Thymus (tissue), 14 donors: ENCODE measurements at places on chromosomes 3 and 15.

GRCh38 chr15:99328106-99329072 lies 77.1 kb downstream of the LRRC28 start:
- no peak for DNase-seq

- DNase-seq = no peak
Observed at GRCh38 chr3:11530153-11530721, 113.5 kb downstream of the VGLL4 start.

GRCh38 chr3:77134769-77135168 lies 94.9 kb downstream of the ROBO2 start:
- DNase-seq = no peak

DNA sequence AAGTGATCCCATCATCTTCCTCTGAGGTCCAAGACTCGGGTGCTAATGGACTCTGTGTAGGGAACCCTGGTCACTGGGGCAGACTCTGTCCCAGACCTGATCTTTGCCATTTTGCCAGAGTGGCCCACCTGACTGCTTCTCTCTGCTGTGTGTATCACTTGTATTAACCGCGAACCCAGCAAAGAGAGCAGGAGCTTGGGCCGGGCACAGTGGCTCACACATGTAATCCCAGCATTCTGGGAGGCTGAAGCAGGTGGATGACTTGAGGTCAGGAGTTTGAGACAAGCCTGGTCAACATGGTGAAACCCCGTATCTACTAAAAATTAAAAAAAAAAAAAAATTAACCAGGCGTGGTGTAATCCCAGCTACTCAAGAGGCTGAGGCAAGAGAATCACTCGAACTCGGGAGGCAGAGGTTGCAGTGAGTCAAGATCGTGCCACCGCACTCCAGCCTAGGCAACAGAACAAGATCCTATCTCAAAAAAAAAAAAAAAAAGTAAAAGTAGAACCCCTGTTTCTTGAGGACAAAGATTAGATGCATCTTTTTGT lies 32.9 kb upstream of the CYP11A1 start:
- DNase-seq = no peak

DNA sequence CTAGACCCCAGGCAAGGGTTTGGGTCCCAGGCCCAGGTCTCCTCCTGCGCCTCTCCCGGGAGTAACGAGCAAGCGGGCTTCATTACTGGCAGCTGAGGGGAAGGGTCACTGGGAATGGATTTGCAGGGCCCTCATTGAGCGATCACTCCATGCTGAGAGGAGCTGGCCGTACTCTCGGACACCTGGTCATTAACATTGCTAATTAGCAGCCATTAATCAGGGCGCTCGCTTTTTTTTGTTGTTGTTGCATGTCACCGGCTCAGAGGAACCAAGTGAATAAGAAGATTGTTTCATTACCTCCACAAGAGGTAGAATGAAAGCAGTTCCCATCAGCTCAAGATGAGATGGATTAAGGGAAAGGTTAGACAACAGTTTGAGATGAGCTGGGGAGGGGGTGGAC lies 293.0 kb upstream of the ATP11B start:
- no peak for DNase-seq

DNA sequence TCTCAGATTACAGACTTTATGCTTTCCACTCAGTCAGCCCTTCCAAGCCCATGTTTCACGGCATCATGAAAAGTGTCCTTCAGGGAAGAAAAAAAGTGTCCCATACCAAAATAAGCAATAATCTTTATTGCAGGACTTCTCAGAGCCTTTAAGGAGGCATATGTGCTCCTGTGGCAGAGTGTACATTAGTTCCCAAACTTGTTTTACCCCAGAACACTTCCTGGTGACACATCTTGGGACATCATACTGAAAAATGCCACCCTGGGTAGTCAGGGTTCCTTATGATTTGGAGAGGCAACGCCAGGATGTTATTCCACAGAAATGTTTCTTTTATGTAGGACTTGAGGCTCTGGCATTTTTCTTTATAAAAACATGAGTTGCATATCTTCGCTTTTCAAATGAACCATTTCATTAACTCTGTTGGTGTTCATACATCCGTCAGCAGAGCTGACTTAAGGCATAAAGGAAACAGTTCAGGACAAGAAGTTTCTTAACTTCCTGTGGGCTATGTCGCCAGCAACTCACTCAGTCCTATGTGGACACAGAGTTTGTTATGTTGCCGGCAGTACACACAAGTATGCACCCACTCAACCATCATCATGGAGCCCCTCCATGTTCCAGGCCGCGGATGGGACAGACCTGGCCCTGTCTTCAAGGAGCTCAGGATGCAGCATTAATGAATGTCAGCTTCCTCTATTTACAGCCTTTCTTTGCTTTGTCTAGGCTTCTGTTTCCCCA lies 63.8 kb downstream of the CASR start:
- no peak for DNase-seq

GRCh38 chr15:64851503-64851840 lies 9.8 kb downstream of the PLEKHO2 start:
- no peak for DNase-seq

- no peak for DNase-seq
Observed at GRCh38 chr3:180188512-180189309, 152.0 kb upstream of the PEX5L start.

- no peak for DNase-seq
Observed at GRCh38 chr3:169146179-169146665, 517.3 kb downstream of the MECOM start.

- no peak for DNase-seq
Observed at GRCh38 chr3:127730666-127731295, 58.0 kb downstream of the ABTB1 start.

- no peak for DNase-seq
Observed at GRCh38 chr3:133393691-133394474, 6.0 kb upstream of the BFSP2 start.
